Foreskin keratinocyte (primary cell): ENCODE measurements at places on chromosomes 4 and X. TPM values are rescaled to one million over a fixed set of nuclear protein-coding genes. Genes with fewer than 3 reads are reported as not detected.
A peak's percentile ranks its signal among the peaks of the same experiment; 100 is the strongest.

DNA sequence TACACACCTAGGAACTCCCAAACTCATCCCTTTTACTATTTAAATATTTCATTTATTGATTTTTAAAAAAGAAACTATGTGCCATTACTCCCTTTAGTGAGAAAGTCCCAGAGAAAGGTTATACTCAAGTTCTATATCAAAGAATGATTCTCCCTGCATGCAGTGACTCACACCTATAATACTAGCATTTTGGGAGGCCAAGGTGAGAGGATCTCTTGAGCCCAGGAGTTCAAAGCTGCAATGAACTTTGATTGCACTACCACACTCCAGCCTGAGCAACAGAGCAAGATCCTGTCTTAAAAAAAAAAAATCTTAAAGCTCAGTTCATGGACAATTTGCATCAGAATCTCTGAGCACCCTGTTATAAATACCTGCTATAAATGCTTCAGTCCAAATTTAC is 9.2 kb upstream of the RBPJ start:
- no peak for DNase-seq

- peak; percentile 4 for DNase-seq
Observed at GRCh38 chr4:182486881-182487280, 243.7 kb downstream of the TENM3 start.

- no peak for DNase-seq
Observed at GRCh38 chrX:24928114-24928513, 87.7 kb downstream of the ARX start.

- DNase-seq, result no peak
Observed at GRCh38 chr4:114435116-114435515, 163.5 kb upstream of the UGT8 start.

GRCh38 chrX:103157496-103158316 is 57.2 kb upstream of the BEX4 start:
- no peak for DNase-seq

DNA sequence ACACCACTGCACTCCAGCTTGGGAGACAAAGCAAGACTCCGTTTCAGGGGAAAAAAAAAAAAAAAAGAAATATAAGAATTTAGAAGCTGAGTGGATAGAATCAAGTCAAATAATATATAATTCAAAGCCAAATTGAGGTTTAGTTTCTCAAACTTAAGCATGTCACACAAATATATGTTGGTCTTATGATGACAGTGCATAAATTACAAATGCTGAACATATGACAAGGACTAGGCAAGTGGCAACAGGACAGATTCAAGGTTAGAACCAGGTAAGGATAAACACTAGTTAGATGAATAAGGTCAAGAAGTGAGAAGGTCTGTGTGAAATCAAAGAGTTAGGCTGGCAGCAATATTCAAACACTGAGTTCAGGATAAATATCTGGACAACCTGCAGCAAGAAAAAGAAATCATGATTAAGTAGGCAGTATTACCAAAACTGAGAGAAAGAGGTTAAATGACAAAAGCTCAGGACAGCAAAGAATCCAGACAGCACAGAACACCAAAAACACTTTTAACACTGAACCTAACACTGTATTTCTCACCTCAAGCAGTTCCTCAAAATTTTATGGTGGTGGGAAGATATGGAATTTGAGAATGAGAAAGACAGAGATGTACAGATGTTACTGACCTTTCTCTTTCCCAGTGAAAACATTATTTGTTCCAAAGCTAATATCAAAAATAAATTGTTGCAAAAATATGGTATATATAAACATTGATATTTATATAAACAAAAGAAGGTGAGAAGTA is 45.4 kb downstream of the ANKRD17 start:
- no peak for DNase-seq

DNA sequence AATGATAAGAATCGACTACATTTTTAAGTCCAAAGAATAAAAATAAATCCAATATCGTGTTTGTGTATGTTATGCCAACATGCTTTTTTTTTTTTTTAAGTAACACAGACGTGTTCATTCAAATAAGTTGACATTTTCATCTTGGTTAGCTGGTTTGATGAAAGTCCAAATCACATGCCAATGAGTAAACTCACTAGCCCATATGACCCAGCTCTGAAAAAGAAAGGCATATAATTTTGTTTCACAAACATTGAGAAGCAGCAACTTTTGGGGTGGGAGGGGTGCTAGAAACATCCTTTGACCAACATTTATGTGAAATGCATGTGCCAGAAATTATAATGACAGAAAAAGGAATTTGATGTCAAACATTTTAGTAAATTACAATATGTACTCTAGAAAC is 61.6 kb upstream of the SPP1 start:
- no peak for DNase-seq

DNA sequence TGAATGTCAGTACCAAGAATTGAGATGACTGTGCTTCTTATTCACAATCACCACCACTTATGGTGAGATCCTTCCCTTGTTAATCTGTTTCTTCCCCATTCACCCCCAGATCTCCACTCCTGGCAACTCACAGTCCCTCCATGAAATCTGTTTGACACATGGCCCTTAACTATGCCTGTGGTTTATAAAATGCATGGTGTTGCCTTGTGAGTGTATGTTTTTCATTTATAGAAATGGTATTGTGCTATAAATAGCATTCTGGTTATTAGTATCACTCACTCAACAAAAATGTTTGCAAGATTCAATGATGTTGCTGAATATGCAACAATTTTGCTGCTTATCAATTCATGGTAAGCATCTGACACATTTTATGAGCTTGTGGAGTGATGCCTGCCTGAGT is 131.0 kb downstream of the PRKX start:
- DNase-seq, result no peak

- peak; percentile 45 for DNase-seq
Observed at GRCh38 chr4:183360161-183360919, 38.1 kb upstream of the CLDN24 start.

DNA sequence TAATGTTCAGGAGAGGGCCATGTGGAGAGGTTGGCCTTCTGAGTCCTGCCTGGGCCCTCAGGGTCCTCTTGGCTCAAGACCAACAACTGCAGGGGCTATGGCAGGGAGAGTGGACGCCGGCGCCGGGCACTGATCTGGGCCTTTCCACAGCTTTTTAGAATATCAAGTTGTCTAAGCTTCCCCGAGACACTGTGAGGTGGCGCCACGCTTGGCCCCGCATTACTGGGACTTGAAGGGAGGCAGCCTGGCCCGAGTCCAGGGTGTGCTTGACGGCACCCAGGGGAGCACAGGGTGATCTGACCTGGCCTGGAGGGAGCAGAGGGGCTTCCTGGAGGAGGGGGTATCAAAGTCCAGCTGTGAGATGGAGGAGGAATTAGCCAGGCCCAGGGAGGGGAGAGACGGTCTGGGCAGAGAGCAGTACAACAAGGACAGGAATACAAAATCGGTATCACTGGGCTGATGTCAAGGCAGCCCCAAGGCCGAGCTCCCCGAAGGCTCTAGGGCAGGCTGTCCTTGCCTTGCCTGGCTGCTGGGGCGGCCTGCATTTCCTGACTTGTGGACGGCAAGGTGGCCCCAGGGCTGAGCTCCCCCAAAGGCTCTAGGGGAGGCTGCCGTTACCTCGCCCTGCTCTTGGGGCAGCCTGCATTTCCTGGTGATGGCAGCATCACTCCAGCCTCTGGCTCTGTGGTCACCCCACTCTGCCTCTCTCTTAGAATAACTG is 28.1 kb downstream of the ABLIM2 start:
- no peak for DNase-seq

DNA sequence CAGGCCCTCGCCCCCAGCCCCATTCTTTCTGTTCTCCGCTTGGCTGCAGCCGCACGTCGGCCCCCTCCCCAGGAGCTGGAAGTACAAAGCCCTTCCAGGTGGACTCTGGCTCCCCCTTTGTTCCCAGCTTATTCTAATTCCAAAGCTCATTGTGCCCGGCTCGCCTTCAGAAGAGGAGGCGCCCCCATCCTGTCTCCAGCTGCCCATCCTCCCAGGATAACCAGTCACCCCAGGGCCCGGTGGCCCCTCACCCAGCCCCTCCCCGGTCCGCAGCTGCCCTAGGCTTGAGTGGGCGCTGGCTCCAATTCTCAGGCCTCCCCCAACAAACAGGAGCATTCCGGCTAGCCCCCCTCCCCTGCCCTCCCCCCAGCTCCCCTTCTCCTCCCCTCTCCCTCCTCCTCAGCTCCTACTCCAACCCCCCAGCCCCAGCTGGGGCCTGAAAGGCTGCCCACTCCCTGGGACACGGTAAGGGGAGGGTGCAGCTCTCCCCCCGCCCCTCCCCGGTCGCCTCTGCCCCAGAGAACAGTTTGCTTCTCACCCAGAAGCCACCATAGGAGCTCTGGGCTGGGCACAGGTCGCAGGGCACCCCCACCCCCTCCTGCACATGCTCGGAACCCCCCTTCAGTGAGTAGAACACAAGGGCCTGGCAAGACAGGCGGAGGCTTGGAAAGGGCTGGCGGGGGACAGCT is 3.1 kb upstream of the SLC6A8 start:
- DNase-seq, result no peak

- DNase-seq, result no peak
Observed at GRCh38 chr4:189592890-189593289, 347.8 kb upstream of the FRG1 start.

DNA sequence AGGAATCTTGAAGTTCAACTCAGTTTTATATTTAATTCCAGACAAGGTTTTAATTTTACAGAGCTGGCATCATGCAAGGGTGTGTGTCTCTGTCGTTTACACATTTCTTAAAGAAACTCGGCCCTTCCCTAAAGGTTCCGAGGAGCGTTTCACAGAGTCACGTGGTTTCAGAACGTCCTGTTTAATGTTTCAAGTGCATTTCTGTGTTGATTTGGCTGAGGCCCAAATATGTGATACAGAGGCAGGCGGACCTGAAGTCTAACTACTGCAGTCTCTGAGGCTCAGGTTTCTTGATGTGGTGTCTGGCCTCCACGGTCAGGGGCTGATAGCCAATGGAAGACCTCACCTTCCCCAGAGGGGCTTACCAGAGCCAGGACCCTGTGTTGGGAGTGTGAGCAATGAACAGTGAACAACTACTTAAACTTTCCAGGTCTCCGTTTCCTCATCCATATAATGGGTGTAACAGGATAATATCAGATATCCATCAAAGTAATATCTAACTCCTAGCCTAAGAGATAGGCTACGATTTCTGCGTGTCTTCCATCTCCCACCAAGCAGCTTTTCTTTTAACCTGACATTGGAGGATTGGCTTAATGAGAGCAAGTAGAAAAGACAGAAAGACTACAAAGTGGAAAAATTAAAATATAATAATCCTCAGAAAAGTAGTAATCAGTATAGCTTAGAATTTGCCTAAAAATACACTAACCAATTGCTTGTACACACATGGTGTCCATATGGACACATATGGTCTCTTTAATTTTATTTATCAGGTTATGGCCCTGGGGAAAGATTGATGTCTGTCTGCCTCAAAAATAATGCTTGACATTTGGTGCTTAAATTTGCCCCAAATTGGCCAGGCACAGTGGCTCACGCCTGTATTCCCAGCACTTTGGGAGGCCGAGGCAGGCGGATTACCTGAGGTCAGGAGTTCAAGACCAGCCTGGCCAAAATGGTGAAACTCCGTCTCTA is 50.0 kb upstream of the TRIM2 start:
- DNase-seq, result no peak

GRCh38 chrX:72046447-72046846 is 85.3 kb downstream of the RTL5 start:
- no peak for DNase-seq

GRCh38 chrX:132741689-132742088 is 216.7 kb downstream of the HS6ST2 start:
- DNase-seq, result no peak

DNA sequence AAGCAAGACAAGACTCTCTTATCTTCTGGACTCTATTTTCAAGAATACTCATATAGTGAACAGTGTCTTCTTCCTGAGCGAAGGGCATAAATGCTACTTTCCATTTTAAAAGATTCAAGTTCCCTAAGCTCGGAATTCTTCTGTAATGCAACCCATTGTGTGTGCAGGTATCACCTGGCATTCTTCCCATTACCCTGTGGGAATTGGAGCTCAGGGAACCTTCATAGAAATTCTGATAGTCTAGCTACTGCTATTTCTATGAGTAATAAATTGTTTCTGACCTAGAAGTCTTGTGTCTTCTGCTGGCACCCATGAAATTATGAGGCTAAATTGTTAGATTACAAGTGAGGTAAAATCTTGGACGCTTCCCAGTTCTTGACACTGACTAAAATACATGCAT is 324.1 kb upstream of the DIPK2B start:
- no peak for DNase-seq

DNA sequence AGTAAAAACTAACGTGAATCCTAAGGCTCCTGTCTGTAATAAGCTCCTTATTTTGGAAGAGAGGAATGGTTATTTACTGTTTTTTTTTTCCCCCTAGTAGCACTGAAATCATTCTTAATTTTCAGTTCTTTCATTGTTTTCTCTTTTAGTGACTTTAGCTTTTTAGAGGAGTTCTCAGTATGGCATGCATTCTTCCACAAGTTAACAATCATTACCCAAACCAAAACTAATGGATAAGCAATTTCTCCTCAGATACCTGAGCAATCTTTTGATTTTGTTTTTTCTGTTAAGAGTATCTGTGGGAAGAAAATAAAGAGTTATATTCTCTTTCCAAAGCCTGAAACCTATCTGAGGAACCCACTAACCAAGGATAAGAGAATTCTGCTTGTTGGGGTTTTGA is 16.7 kb upstream of the PPA2 start:
- DNase-seq, result no peak

DNA sequence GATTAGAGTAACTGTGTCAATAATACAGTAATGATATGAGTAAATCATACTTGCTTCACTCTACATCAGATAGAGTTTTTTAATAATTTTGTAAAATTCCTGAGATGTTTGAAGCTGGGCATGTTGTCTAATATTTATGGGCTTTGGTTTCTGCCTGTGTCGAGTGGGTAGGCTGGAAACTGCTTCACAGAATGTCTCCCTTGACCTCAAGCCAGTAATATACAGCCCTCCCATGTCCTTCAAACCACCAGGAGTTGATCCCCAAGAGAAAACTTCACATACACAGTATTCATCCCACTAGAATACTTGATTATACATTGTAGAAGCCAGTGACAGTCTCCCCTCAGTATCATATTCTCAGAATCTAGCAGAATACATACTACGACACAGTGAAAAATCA is 284.8 kb upstream of the TENM3 start:
- DNase-seq, result no peak

GRCh38 chrX:23505531-23506303 is 161.6 kb upstream of the PRDX4 start:
- DNase-seq, result no peak

GRCh38 chrX:31847773-31848172 is 775.9 kb upstream of the FTHL17 start:
- no peak for DNase-seq

- no peak for DNase-seq
Observed at GRCh38 chr4:188822698-188823097, 683.5 kb downstream of the TRIML1 start.

DNA sequence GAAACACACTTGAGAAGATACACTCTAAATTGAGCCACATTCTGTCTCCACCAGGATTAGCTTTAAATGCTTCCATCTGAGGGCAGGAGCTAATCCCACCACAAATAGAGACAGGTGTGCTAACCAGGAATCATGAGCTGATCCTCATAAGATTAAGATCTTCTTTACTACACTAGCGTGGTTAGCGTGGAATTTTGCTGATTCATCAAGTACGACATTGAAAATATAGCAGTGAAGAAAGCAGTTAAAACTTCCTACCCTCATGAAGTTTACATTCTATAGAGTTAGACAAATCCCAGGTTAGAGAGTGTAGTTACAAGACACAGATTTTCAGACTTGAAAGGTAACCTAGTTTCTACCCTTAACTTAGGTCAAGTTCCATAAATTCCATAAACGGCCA is 5.3 kb upstream of the APELA start:
- DNase-seq, result no peak

Gene REST
- total RNA-seq, result 30.4 and 35.4 TPM in 2 replicates

Gene SH3BP2
- total RNA-seq, result 12.5 and 15.7 TPM in 2 replicates

Gene ATP8A1
- total RNA-seq, result 0.14 and 0.20 TPM in 2 replicates

Gene SLC49A3
- 0.07 and 0.11 TPM in 2 replicates for total RNA-seq

Gene FRMPD4
- total RNA-seq, result 0.07 and 0.41 TPM in 2 replicates

Gene PCSK1N
- 0.53 and 1.7 TPM in 2 replicates for total RNA-seq

Gene ETDA
- total RNA-seq, result not detected in 2 replicates

Gene KDM5C
- 40.2 and 49.2 TPM in 2 replicates for total RNA-seq
